ENCODE measurements at places on chromosomes 6 and 20. TPM values are rescaled to one million over a fixed set of nuclear protein-coding genes. Genes with fewer than 3 reads are reported as not detected.

DNAH8 gene
- total RNA-seq, result not detected

SLCO4A1 gene
- 79.4 TPM for total RNA-seq

METTL24 gene
- not detected for total RNA-seq

BTBD3 gene
- 3.7 TPM for total RNA-seq

MARCKS gene
- 0.05 TPM for total RNA-seq

RIN2 gene
- not detected for total RNA-seq

LINC00237 gene
- total RNA-seq, result not detected

TRIM15 gene
- total RNA-seq, result not detected

LCA5 gene
- total RNA-seq, result not detected

GRM1 gene
- not detected for total RNA-seq

PI16 gene
- 0.63 TPM for total RNA-seq

C6orf58 gene
- total RNA-seq, result not detected

CPNE5 gene
- 1.4 TPM for total RNA-seq

ANGPT4 gene
- not detected for total RNA-seq

PXDC1 gene
- not detected for total RNA-seq

LY6G6C gene
- total RNA-seq, result 0.26 TPM

CFB gene
- total RNA-seq, result not detected

DYNLRB1 gene
- total RNA-seq, result 91.9 TPM

NINL gene
- total RNA-seq, result 2.2 TPM

COX4I2 gene
- not detected for total RNA-seq

HLA-DQB2 gene
- total RNA-seq, result not detected

COL20A1 gene
- not detected for total RNA-seq

HAO1 gene
- total RNA-seq, result not detected

FKBP5 gene
- total RNA-seq, result 78.7 TPM

NQO2 gene
- 21.2 TPM for total RNA-seq

PLAGL1 gene
- 7.4 TPM for total RNA-seq

SPTLC3 gene
- total RNA-seq, result 0.37 TPM

WFDC12 gene
- not detected for total RNA-seq

FAM162B gene
- not detected for total RNA-seq

COL21A1 gene
- total RNA-seq, result not detected

CLPSL2 gene
- total RNA-seq, result not detected

TNNC2 gene
- not detected for total RNA-seq

Data from activated CD8-positive, alpha-beta T cell treated with anti-CD3 and anti-CD28 coated beads, Interleukin-2, amount 10 ng/mL, durations not matched to agents 7 days and 5 days (primary cell).